ENCODE measurements at places on chromosomes 5 and 9. TPM values are rescaled to one million over a fixed set of nuclear protein-coding genes. Genes with fewer than 3 reads are reported as not detected.

The PDZD2 gene
- 1.5 TPM for polyA plus RNA-seq

The ANKRD20A1 gene
- not detected for polyA plus RNA-seq

The RASA1 gene
- 6.6 TPM for polyA plus RNA-seq

The NUTM2F gene
- polyA plus RNA-seq = not detected

The QRFP gene
- polyA plus RNA-seq = not detected

The IRX2 gene
- not detected for polyA plus RNA-seq

The PANK3 gene
- 7.5 TPM for polyA plus RNA-seq

The LVRN gene
- polyA plus RNA-seq = not detected

The TAF11L4 gene
- polyA plus RNA-seq = not detected

The TMEFF1 gene
- not detected for polyA plus RNA-seq

The HTR4 gene
- not detected for polyA plus RNA-seq

- DNase-seq = no peak
These were observed 51.2 kb downstream of the SIL1 start for GRCh38 chr5:139146809-139147482.

GRCh38 chr5:10581424-10581748, 17.5 kb downstream of the ANKRD33B start:
- no peak for DNase-seq

DNA sequence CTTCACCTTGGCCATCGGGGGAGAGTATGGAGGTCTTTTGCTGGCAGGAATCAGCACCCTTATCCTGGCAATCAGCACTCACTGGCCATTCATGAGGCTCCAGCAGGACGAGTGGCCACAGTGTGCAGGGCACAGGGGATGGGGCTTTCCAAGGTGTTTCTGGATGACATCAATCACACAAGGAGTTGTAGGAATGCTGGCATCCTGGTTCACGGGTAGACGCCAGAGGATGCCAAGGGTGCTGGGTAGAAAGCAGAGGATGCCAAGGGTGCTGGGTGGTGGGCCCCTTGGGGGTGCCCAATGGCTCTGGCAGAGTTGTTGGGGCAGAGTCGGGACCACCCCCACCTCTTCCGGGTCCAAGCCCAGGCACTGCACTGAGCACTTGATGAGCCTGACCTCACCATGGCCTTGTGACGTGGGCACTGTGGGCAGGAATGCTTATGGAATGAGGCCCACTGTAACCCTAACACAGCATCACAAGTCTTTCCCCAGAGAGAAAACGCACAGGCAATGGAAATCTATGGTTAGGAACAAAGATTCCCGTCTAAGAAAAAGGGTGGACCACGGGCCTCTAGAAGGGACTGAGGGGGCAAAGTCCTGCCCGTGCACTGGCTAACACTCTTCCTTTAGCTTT, 29.1 kb downstream of the CEL start:
- DNase-seq = no peak

- no peak for DNase-seq
These were observed 8.3 kb downstream of the SLC25A48 start for GRCh38 chr5:135842737-135843136.

- no peak for DNase-seq
These were observed 8.3 kb upstream of the ABCA1 start for GRCh38 chr9:104936291-104936690.

- DNase-seq = no peak
These were observed 53.6 kb downstream of the PRR16 start for GRCh38 chr5:120517607-120518252.

DNA sequence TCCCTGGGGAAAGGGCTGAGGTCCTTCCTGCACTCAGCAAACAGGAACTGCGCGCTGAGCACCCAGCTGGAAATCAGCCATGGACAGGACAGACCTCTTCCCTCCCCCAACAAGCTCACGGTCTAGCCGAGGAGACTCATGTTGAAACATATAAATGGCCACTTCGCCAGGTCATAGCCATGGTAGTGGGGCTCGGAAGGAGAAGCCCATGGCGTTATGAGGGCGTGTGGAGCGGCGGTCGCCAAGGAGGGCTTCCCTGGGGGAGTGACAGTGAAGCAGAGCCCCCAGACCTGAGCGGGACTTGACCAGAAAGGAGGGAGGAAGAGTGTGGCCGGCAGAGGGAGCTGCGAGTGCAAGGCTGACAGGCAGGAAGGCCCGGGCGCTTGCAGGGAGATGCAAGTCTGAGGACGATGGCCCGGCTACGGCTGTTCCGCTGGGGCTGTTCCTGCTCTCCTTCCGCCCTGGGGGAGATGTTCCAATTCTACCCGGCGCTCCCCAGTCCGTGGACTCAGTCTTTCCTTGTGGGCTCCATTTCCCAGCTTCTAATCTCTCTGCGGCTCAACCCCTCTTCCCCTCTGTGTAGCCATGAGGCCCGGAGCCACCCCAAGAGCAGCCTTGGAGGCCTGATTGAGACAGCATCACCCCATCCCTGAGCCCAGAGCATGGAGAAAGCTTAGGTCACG, 43.9 kb upstream of the PRRC2B start:
- DNase-seq = peak; percentile 87

- DNase-seq = no peak
These were observed 188.6 kb downstream of the NR3C1 start for GRCh38 chr5:143214890-143215289.

GRCh38 chr5:28398185-28398584, 1359.8 kb upstream of the CDH9 start:
- DNase-seq = no peak

GRCh38 chr5:76953551-76954382, 922 bp downstream of the CRHBP start:
- no peak for DNase-seq

- no peak for DNase-seq
These were observed 408.7 kb upstream of the PIK3R1 start for GRCh38 chr5:67806654-67807438.

- no peak for DNase-seq
These were observed 114.6 kb downstream of the KLHL3 start for GRCh38 chr5:137621306-137621705.

GRCh38 chr9:93435386-93435785, 16.1 kb upstream of the FAM120A start:
- DNase-seq = no peak

GRCh38 chr9:76459694-76460635, 983 bp downstream of the GCNT1 start:
- no peak for DNase-seq

DNA sequence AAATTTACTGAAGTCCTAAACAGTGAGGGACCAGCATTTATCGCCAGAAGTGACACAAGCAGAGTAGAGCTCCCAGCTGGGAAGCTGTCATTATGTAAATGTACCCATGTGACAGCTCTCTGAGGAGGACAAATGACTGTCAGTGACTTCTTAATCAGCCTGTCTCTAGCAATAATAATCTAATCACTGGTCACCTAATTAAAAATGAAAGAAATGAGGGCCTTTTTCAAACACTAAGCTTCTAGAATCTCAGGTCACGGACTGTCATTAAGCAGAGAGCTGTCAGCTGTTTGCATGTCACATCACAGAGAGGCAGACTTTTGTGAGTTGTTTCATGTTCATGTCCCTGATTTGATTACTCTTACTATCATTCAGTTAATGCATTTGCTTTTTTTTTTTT, 77.9 kb upstream of the FBXL17 start:
- no peak for DNase-seq

GRCh38 chr9:132984202-132985070, 5.9 kb downstream of the GFI1B start:
- no peak for DNase-seq

DNA sequence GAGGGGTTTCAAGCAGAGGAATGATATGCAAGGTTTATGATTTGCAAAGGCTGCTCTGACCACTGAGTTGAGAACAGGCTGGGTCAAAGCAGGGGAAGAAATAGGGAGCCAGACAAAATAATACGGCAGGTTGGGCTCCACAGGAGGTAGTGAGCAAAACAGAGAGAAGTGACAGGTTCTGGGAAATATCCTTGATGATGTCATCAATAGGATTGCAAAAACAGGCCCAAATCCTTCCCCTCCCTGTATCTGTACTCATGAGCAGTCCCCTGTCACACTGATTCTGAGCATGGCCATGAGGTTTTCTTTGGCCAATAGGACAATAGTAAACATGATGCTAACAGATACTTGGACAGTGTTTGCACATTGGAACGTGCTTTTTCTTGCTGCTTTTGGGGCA, 471.8 kb upstream of the BRINP1 start:
- no peak for DNase-seq

GRCh38 chr9:71681708-71682272, 86.5 kb downstream of the CEMIP2 start:
- no peak for DNase-seq

GRCh38 chr5:102539996-102540728, 41.4 kb upstream of the SLCO6A1 start:
- no peak for DNase-seq

GRCh38 chr5:32261198-32261597, 51.5 kb downstream of the MTMR12 start:
- DNase-seq = no peak

DNA sequence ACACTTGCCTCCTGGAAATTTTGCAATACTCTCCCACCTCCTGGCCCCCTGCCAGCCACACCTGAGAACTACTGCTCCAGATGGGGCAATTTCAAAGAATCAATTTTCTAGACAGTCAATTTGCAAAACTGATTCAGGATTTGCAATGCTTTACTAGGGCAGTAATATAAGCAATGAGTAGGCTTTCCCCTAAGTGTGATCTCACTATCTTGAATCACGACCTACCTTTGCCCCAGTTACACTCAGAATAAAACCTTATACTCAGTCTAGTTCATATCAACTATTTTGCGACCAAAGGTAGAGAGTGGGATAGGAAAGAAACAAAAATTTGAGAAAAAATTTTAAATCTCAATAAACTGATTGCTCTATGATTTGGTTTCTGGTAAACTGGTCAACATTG, 54.4 kb downstream of the DROSHA start:
- no peak for DNase-seq

DNA sequence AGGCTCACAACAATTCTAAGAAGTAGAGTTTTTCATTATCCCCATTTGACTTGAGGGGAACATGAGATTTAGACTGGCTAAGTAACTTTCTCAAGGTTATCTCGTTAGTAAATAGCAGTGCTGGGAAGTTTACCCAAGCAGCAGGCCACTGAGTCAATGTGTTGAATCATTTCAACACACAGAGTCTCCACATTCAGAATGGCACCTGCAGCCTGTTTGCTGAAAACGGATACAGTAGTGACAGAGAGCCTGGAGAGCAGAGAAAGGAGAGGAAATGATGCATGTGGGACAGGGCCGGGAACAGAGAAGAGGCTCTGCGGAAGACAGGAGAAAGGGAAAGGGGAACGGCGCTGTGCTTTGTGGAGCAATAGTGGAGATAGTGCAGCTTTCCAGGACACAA, 33.5 kb upstream of the ZSWIM6 start:
- DNase-seq = no peak

- peak; percentile 34 for DNase-seq
These were observed 29.2 kb upstream of the IL31RA start for GRCh38 chr5:55821731-55822512.

DNA sequence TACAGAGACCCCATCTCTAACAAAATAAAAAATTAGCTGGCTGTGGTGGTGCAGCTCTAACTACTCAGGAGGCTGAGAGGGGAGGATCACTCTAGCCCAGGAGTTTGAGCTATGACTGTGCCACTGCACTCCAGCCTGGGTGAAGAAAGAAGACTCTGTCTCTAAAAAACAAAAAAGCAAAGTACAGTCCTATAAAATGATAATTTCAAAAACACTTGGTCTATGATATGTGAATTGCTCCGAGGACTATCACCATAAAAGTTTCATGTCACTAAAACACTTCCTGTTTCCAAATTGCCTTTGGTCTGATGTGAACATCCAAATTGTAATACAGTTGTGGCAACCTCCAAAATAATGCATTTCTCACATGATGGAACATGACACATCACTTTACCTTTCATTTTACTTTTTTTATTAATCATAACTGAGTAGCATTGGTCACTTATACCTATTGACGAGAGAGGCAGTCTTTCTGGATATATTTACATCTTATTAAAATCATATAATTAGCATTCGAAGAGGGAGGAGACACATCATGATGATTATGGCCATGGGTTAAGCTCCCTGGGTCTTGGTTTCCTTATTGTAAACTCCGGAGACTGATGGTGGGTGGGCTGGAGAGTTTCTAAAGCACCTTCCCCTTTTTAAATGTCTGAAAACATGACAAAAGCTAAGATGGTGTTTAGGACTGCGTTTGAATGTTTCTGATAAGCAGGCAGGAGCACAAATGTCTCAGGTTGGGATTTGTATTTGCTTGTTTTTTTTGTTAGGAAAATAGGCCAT, 25.8 kb upstream of the CD180 start:
- no peak for DNase-seq

DNA sequence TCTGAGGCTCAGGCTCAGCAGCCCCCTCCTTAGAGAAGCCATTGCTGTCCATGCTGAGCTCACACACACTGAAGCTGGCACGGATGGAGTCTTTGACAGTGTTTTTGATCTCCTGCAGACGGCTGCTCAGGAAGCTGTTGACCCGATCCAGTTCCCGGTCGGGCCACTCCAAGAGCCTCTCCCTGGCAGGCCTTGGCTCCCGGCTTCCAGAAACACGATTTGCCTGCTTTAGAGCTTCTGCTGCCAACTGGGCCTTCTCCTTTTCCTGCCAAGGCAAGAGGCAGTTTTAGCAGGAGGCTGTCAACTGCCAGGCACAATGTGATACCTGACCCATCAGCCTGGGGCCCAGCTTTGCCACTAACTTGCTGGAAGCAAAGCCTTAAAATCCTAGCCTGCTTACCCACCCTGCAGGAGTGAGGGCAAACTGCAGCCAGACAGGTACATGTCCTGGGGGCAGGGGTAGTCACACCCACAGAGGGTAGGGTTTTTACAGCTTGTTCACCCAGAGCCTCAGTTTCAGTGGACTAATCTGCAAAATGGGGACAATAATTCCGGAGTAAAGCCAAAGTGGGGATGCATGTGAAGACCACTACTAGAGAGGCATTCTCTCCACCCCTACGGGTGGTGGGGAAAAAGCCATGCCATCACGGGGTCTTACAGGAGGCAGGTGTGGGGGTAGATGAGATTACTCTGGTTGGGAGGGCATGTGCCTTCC, 8.3 kb upstream of the DDX41 start:
- DNase-seq = no peak

- no peak for DNase-seq
These were observed 188.8 kb downstream of the MEF2C start for GRCh38 chr5:88694023-88694679.

- no peak for DNase-seq
These were observed 545 bp downstream of the HMGCS1 start for GRCh38 chr5:43312699-43313034.

- peak; percentile 31 for DNase-seq
These were observed 30.1 kb downstream of the QRFP start for GRCh38 chr9:130866474-130866965.

DNA sequence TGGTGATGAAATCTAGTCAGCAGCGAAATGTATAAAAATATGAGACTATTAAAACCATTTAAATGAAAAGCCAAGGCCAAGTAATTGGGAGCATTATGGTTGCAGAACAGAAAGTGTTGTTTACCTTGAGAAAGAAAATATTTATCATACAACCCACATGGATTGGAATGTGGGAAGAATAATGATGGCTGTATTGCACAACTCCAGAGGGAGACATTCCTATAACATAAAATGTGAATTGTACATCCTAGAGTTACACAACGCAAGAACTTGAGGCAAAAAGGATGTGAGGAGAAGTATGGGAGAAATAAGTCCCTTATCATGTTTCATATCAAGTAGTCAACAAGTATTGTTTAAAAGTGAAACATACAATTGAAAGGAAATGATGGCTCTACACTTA, 1014.0 kb upstream of the SEMA6A start:
- no peak for DNase-seq

Measured in naive thymus-derived CD4-positive, alpha-beta T cell (primary cell).